CD4-positive, alpha-beta T cell treated with Interleukin-10 for 1 hour (primary cell): ENCODE measurements at places on chromosomes 3 and 15.

- DNase-seq, result no peak
These were observed 27.0 kb downstream of the TM2D3 start for GRCh38 chr15:101625184-101625583.

DNA sequence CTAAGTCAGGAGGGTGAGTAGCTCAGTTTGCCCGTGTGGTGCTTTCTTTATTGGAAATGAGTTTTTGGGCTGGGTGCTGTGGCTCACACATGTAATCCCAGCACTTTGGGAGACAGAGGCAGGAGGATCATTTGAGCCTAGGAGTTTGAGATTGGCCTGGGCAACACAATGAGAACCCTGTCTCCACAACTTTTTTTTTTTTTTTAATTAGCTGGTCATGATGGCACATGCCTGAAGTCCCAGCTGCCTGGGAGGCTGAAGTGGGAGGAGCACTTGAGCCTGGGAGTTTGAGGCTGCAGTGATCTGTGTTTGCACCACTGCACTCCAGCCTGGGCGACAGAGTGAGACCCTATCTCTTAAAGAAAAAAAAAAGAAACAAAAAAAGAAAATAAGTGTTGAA, 174.9 kb downstream of the NSMCE3 start:
- no peak for DNase-seq

DNA sequence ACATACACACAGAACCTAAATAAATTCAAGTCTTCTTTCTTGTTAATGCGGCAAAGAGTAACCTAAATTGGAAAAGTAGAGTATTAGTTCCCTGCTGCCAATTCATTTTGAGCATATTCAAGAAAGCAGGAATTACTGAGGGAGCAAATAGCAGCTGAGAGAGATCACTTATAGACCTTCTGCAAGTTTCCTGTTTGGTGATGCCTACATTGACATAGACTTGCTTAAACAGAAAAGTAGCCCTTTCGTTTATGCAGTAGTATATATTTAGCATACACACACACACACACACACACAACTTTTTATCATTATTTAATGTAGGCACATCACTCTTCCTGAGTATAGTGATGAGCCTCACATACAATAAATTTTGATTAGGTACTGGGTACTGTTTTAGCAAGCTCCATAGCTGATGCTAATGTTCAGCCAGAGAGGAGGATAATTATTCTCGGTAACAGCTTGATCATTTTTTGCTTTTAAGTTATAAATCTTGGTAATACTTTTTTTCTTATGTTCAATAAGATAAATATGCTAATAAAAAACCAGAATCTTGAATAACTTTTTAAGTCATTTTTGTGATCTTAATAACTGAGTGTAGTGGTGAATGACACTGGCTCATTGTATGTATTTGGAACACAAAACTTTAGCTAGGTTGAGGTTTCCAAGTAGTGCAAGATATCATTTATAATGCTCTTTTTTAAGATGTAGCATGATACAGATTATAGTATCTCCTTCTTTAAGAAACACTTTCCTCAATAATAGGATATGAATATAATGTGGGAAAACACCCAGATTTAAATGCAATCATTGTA, 174.7 kb downstream of the MBNL1 start:
- no peak for DNase-seq

DNA sequence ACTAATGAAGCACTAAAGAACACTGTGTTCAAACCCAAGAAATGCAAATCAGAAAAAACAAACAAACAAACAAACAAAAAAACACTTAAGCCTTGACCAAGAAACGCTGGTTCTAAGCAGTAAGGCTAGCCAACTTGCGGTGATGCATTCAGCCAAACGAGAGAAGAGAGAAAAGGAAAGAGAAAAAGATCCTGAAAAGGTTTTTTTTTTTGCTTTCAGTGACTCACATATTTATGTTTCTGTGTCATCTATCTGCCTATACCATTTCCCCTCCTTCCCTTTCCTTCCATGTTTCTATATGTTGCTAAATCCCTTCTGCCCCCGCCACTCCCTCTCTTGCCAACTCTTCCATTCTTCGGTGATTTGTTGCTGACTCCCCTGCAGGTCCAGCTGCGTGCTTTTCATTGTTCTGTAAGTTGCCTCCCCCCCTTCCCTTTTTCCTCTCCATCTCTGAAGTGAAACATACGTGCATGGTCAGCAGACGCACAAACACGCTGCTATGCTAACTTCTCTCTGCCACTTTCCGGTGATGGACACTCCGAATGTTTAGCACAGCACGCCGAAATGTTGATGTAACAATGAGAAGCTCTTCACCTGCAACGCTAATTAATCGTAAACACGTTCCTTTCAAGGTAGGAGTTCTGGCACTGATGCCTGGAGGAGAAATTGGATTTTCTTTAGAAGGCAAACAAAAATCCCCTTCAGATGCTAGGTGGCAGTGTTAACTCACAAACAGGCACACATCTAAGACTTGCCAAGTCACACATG, 154.4 kb downstream of the TUSC7 start:
- DNase-seq, result no peak

DNA sequence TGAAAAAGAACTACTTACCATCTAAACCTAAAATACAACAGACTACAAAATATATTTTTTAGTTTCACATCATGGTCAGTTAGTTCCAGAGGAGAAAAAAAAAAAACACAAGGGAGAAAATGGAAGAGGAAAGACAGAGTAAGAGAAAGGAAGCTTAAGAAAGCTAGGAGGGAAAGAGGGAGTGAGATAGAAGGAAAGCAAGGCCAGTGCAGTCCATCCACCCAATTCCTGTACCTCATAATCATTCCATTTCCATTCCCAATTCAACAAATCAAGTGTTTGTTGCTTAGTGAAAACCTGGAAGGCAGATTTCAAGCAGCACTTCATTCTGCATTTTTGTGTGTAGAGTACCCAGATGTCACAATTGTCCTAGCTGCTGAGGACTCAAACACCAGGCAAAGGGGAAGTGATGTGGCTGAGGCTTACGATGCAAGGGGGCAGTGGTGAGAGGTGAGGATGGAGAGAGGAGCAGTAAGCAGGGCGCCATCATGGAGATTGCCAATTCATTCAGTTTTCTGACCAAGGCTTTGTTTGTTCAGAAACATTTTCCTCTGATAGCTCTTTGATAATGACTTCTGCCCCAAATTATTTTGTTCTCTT, 83.6 kb upstream of the GSK3B start:
- no peak for DNase-seq

DNA sequence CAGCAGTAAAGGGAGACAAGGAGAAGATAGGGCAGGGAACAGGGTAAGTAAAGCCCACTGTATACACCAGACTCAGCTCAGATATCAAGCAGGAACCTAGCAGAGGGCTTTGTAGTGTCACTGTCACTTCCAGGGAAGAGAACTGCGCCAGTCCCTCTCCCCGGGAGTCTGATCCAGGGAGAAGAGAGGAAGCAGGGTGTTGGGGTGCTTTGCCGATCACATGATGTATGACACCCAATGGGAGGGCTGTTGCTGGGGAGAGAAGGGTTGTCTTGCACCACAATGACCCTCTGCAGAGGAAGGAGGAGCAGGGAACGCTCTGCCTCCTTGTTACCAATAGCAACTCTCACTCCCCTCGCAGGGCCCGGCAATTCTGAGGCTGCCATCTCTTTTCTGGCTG, 147.2 kb upstream of the SLC2A2 start:
- DNase-seq, result no peak

DNA sequence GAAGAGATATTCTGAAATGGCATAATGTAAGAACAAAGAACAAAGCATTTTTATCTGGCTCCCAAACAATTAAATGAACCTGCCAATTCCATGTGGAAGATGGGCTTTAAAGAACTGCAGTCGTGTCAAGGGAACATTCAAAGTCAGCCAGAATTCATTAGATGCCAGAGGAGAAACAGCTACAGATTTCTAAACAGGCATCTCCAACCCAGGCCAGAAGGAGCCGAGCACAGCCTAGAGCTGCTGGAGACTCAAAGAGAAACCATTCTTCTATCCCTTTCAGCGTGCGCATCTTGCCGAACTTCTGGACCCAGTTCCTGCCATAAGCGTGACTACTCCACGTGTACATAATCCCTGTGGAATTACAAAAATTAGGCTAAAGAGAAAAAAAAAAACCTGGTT, 60.4 kb downstream of the MB21D2 start:
- no peak for DNase-seq

DNA sequence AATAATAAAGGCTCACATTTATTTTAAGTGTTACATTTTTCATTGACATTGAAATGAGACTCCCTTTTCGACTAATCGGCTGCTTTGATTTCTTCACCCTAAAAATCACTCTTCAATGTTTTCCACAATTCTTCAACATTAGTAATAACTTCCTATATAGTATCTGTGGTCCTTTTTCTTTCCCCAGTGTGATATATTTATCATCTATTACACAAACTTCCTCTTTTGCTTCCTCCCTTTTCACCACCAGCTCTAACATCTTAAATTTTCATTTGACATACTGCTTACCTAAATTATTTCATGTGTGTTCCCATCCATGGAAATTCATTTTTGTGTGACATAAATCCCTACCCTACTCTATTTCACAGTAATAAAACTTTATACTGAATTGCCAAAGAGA, 244.4 kb downstream of the TIGIT start:
- no peak for DNase-seq

DNA sequence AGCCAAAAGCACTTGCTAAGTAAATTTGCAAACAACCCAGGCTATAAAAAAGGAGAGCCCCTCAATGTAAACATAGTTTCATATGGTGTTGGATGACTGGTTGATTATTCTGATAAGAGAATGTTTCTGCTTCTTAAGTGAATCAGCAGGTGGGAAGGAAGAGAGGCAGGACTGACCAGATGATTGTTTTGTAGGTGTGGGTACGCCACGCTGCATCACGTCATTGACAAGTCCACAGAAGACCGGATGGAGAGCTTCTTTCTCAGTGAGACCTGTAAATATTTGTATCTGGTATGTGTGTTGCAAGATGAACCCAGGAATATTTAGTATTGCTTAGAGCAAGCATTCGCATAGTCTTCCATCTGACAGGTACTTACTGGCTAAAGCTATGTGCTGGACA, 23.4 kb downstream of the EDEM1 start:
- DNase-seq, result no peak

DNA sequence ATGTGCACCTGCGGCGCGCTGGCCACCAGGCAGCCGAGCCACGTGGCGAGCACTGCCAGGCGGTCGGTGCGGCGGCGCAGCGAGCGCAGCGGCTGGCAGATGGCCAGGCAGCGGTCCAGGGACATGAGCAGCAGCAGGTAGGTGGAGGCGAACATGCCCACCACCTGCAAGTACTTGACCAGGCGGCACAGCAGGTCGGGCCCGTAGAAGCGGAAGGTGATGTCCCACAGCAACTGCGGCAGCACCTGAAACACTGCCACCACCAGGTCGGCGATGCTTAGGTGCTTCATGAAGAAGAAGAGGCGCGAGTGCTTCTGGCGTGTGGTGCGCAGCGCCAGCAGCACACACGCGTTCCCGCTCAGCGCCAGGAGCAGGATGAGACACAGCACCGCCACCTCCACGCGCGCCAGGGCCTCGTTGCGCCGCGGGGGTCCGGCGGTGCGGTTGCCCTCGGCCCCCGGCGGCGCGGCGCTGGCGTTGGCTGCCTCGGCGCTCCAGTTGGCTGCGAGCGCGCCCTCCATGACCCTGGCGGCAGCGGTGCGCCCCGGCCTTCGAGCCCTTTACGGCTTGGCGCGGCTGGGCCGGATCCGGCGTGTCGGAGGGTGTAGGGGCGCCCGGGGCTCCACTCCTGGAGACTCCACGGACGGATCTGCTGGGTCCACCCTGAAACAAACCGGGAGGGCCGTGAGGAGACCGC, 1.6 kb downstream of the OXTR start:
- no peak for DNase-seq

DNA sequence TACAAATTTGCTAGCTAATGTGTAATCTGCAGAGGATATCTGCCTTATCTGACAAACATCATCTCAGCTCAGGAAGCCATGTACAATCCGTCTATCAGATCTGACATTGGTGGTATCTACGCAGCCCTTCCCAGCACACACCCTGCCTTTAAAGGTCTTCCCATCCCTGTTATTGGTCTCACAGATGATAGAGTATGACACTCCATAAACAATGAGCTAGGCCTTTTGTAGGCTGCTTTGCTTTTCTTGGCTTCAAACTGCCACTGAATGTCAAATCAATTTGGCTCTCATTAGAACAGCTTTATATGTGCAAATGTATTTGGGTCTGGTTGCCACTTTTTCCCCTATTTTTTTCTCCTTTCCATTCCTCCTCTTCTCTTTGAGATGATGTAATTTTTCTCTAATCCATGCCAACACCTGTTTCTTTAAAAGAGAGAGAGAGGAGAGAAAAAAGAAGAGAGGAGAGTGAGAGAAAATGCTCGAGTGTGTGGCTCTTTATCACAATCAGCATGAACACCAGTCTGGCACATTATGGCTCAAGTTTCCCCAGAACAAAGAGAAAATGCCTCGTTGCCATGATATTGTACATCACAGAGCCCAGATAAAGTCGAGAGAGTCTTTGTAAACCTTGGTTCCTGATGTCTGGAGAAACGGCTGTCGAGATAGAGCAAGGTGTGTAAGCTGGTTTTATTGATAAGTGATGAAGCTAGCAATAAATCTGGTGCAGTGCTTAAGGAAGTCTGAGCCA, 80.8 kb upstream of the DPH6 start:
- DNase-seq, result no peak

DNA sequence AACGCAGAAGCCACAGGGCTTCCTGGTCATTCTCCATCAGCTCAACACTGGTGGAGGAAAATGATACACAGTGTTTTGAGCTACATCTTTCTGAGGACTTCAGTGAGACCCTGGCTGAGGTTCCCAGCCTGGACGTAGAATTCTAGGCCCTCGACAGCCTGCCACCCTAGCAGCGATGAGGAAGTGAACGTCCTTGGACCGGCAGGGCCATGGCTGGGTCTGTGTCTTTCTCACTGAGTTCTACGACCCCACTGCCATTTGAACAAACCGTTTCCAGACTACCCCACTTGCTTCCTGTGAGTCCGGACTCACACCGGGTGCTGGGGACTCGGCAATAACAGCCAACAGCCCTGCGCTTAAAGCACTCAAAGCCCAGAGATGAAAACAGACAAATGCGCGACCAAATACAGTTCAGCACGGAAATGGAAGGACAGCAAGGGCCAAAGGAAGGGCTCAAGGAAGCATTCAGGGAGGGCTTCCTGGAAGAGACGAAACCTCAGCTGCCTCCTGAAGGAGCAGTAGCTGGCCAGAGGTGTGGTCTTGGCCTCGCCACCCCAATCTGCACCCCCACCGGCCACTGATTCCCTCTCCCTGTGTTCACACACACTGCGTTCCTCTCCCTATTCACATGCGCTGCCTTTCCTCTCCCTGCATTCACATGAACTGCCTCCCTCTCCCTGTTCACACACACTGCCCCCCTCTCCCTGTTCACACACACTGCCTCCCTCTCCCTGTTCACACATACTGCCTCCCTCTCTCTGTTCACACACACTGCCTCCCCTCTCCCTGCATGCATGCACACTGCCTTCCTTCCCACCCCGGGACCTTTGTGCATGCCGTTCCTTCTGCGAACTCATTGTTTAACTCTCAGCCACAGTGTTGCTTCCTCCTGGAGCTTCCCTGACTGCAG, 136.3 kb upstream of the PRR20G start:
- DNase-seq, result no peak
